Left renal pelvis (tissue), 4 donors: ENCODE measurements at places on chromosomes 7 and 10.

- DNase-seq = no peak
These were observed 46.1 kb downstream of the MPP7 start for GRCh38 chr10:28256776-28257175.

- no peak for DNase-seq
These were observed 30.5 kb downstream of the JAKMIP3 start for GRCh38 chr10:132096223-132096622.

GRCh38 chr7:25221009-25221408, 7.3 kb downstream of the NPVF start:
- no peak for DNase-seq

- no peak for DNase-seq
These were observed 285.9 kb upstream of the FZD8 start for GRCh38 chr10:35927990-35928488.

DNA sequence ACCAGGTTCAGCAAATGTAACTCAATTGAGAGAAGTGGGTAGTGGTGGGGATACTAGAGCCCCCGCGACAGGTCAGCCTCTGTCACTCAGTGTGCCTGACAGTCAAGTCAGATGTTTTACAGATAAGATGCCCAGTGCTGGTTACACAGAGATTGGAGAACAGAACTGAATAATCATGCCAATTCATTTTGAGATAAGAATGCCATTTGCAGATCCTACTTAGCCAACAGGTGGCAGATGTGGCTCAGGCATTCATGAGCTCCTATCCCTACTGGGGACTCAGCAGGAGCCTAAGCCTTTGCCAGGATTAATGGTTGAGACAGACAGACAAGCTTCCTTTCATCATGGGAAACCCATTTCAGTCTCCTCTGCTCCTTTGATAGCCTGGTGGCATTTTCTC, 137.8 kb downstream of the MAPK8 start:
- no peak for DNase-seq

DNA sequence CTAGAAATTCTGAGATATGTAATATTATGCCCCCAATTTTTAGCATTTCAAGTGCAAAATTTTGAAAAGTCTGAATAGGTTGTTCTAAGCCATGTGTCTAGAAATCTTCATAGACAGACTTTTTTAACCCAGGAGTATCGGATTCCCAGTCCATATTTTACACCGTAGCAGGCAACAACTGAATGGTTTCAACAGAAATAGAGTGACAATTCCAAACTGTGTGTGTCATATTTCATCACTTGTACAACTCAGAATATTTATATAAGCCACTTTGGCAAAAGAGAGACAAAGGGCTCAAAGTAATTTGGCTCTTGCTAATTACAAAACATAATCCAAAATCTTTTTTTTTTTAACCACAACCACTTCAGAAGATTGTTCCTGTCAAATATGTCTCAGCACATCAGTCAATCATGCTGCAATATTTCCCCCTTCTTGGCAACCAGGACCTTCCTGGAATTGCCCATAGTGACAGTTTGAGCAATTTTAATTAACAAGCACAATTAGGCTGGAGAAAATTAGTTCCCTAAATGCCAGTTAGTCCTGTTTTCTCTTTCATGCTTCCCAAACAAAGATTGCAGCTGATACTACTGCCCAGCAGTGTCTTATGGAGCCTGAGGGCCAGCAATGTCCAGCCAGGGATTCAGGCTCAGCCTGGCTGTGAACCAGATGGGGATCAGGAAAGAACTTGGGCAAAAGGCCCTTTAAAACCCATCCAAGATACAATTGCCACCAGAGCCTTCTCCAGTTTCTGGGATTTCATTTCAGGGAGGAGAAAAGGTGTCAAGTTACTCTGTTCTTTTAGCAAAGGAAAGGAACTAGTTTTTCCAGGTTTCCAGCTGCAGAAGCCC, 533.3 kb upstream of the GHITM start:
- DNase-seq = no peak

GRCh38 chr7:27636326-27637006, 26.2 kb downstream of the HIBADH start:
- DNase-seq = no peak

GRCh38 chr7:126489874-126490273, 762.9 kb downstream of the GRM8 start:
- DNase-seq = no peak

GRCh38 chr10:79479283-79479909, 32.9 kb upstream of the EIF5AL1 start:
- DNase-seq = no peak

- no peak for DNase-seq
These were observed 40.4 kb downstream of the IFIT5 start for GRCh38 chr10:89454561-89455347.

DNA sequence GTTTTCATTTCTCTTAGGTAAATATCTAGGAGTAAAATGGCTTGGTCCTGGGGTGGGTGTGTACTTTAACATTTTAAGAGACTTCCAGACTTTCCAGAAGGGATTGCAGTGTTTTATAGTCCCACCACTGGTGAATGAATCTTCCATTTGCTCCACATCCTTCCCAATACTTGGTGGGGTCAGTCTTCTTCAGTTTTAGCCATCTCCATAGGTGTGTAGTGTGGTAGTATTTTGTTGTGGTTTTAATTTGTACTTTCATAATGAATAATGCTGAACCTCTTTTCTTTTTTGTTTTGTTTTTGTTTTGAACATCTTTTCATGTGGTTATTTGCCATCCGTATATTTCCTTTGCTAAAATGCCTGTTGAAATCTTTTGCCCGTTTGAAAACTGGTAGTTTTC, 86.4 kb downstream of the ANKRD61 start:
- no peak for DNase-seq

- DNase-seq = no peak
These were observed 147.9 kb downstream of the PLXNA4 start for GRCh38 chr7:132428247-132428919.

DNA sequence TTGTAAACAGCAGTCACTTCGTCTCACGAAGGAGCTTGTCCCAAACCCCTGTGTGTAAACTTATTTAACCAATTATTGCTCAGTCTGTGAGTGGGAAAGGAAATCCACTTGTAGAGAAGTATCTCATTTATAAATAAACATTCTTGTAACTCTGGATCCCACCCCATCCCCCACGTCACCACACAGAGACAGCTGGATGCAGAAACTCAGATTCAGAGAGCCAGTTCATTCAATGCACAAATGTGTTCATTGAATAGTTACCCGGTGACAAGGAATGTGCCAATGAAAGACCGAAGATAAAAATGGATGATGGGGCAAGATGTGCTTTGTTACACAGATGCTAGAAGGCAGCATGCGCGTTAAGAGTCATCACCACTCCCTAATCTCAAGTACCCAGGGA, 8.3 kb upstream of the OCM start:
- no peak for DNase-seq

GRCh38 chr7:129090300-129090907, 35.5 kb upstream of the TNPO3 start:
- DNase-seq = no peak

DNA sequence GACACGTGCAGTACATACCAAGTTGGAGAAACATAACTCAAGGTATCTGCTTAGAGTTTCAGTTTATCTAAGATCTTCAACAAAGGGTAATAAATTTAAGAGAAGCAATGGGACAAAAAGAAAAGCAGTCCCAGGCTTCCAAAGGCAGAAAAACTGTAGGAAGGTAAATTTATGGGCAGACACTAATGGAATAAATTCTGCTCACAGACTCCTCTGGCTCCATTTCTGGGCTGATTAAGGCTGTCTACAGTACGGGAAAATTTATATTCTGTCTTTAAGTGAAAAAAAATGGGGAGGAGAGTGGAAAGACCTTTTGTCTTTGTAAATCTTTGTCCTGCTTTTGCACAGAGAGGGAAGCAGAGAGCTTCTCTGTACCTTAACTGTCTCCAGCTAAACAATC, 587.5 kb upstream of the IGFBP3 start:
- no peak for DNase-seq

DNA sequence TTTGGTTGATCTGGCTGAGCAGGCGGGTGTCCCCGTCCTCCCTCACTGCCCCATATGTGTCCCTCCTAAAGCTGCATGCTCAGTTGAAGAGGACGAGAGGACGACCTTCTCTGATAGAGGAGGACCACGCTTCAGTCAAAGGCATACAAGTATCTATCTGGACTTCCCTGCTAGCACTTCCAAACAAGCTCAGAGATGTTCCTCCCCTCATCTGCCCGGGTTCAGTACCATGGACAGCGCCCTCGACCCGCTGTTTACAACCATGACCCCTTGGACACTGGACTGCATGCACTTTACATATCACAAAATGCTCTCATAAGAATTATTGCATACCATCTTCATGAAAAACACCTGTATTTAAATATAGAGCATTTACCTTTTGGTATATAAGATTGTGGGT, 26.9 kb upstream of the TRIM56 start:
- no peak for DNase-seq

DNA sequence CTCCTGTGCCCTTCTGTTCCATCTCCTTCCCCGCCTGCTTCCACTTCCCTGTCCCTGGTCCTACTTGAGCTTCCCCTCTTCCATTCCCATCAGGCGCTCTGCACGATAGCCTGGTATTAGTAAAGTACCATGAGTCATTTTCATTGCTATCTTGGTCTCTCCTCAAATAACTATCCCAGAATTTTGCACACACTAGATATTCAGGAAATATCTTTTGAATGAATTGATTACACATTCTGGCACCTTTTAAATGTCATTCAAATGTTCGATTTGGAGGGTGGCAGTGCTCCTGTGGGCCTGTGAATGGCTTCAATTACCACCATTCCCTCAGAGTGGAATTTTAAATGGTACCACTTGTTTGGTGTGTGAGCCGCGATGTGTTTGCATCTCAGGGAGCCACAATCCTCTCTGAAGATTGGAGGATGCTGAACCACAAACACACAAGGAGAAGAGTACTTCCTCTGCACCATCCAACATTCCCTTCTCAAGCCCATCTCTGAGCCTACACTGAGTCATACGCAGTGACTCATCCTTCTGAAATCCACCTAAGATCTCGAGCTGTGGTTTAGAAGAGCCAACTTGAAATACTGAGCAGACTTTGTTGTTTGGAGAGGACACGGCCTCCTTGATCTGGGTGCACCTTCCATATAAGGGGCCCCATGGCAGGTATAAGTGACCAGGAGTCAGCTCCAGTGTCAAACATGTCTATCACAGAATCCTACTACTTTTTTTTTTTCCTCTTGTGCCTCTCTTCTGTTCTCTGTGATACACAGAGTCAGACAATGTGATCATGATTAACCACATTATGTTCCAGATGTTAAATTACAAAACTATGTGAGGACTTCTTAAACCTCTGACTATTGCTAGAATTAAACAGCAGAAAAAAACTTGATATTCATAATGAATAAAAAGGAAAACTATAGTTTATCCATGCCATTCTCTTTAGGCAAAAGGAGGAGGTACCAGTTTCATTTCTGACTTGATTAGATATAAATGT, 81.9 kb downstream of the BMPER start:
- DNase-seq = no peak

GRCh38 chr7:159062569-159062968, 82.1 kb downstream of the VIPR2 start:
- no peak for DNase-seq

DNA sequence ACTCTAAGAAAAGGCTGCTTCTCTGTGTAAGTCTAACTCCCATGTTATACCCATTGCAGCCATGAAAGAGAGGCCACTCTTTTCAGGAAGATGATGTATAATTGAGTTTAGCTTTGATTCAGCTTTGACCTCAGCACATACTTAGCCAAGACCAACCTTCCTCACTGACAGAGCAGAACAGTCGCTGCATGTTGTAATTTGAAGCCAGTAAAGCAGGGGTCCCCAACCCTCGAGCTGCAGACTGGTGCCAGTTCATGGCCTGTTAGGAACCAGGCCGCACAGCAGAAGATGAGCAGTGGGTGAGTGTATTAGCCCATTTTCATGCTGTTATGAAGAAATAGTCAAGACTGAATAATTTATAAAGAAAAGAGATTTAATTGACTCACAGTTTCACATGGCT, 223.9 kb downstream of the GPR158 start:
- no peak for DNase-seq

GRCh38 chr7:132557489-132558044, 18.7 kb downstream of the PLXNA4 start:
- DNase-seq = no peak

- DNase-seq = no peak
These were observed 47.1 kb upstream of the TMEM72 start for GRCh38 chr10:44864051-44864450.

GRCh38 chr7:38409531-38409930, 136.1 kb upstream of the TARP start:
- no peak for DNase-seq

DNA sequence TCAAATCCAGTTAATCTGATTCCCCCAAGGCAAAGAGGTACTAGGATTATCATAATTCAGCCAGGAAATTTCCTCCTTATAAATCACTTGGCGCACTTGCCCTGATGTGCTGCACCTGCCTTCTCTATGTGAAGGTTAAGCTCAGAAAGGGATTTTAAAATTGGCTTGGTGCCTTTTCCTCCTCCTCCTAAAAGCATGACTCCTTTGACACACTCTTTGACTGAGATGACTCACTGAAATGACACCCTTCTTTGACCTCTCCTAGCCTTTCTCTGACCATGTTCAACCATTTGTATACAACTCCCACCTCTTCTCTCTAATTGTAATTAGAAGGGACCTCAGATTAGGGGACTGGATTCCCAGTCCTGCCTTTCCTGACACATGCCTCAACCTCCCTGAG, 46.5 kb downstream of the ABLIM1 start:
- DNase-seq = no peak
